Activated CD8-positive, alpha-beta T cell treated with anti-CD3 and anti-CD28 coated beads, Interleukin-2, amount 10 ng/mL, durations not matched to agents 7 days and 5 days (primary cell): ENCODE measurements at places on chromosomes 6 and 20. TPM values are rescaled to one million over a fixed set of nuclear protein-coding genes. Genes with fewer than 3 reads are reported as not detected.

CLDN20 gene
- not detected for total RNA-seq

- DNase-seq = no peak
Measured at GRCh38 chr20:51374456-51374830, 168.1 kb downstream of the NFATC2 start.

DNA sequence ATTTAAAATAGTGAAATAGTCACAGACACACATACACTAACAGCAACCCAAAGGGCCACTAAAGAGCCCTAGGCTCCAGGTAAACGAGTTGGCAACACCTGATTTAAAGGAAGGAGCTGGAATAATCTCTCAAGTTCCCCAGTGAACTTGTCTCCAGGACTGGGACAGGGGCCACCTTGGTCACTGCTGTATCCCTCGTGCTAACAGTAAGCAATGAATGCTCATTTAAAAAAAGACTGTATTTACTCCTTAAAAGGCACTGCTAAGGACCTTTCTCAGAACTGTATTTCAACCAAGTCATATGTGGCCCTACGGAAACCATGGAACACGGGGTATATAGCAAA lies 1.3 kb downstream of the DIDO1 start:
- no peak for DNase-seq

TMEM244 gene
- total RNA-seq = not detected

DNA sequence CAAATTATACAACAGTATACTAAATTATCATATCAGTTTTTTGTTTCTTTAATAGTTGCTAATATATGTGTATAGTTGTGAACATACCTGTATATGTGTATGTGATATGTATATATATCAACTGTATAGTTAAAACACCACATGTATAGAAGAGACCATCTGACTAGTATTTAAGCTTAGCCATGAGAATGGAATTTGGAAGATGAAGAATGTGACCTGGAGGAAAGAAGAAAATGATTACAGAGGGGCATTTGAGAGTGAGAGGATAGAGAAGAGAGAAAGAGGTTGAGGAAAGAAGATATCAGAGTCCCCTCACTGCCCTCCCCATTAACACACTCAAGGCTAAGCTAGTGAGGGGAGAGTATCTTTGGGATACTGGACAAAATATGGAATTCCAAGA lies 335.9 kb downstream of the BCKDHB start:
- no peak for DNase-seq

DNA sequence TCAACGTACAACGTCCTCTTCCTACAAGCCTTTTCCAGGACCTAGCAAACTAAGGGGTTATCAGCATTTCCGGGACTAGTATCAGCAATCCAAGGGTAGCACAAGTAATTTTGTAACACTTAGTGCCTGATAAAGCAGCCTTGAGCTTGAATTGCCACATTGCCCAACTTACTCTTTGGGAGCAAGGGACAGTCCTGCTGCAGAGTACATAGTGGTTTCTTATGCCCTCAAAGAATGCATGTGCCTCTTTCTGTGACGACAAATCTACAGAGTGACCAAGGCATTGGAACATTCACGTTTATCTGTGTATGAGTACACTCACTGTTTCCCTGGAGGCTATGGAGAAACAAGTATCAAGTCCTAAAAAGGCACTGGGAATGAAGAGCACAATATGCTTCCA lies 3.2 kb upstream of the ID4 start:
- no peak for DNase-seq

MCUR1 gene
- total RNA-seq = 30.3 TPM

- no peak for DNase-seq
Measured at GRCh38 chr6:107539849-107540464, 50.0 kb downstream of the SOBP start.

DNA sequence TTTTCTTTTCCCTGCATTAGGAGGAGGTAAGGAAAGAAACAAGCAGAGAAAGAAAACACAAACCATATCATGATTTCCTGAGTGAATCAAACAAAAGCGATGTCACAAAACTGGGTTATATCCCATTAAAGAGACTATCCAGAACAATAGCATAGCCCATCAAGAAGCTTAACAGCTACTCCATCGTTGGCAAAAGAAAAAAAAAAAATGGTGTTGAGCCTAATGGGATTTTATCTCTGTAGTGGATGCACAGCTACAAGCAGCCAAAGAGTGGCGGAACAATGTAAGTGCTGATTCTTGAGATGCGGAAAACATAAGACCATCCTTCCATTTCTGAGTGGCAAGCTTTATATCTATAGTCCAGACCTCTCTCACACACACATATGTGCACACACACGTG lies 106.2 kb upstream of the NRSN1 start:
- no peak for DNase-seq

- DNase-seq = peak; percentile 45
Measured at GRCh38 chr20:32538526-32538939, 46.6 kb downstream of the NOL4L start.

LINC00237 gene
- total RNA-seq = not detected

- DNase-seq = no peak
Measured at GRCh38 chr6:13796781-13797180, 17.6 kb downstream of the MCUR1 start.

FOXS1 gene
- total RNA-seq = not detected

- DNase-seq = no peak
Measured at GRCh38 chr20:294602-295001, 2.8 kb upstream of the ZCCHC3 start.

- no peak for DNase-seq
Measured at GRCh38 chr20:18412221-18412901, 54.5 kb downstream of the DZANK1 start.

DNA sequence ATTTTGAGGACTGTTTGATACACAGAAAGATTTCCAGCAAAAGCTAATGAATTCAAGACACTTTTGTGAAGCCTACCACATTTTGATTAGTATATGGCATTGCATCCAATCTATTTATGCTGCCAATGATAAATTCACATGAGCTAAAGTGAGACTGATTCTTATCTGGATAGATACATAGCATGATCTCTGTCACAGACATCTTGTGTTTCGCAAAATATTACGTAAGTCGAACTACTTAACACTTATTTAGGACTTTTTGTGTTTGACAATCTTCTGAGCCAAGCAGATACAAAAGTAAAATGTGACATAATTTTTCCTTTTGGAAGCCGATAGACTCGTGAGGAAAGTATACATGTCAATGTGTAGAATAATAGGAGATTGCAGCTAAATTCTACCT lies 251.6 kb downstream of the HACE1 start:
- no peak for DNase-seq

- no peak for DNase-seq
Measured at GRCh38 chr6:44485601-44486401, 98.3 kb downstream of the CDC5L start.

PLEKHG1 gene
- total RNA-seq = 0.76 TPM

TTK gene
- 47.8 TPM for total RNA-seq
